ENCODE measurements at places on chromosomes 3 and 15.
A peak's percentile ranks its signal among the peaks of the same experiment; 100 is the strongest.

GRCh38 chr15:25408929-25409328, 29.9 kb downstream of the UBE3A start:
- DNase-seq: no peak

- peak; percentile 63 for DNase-seq
These were observed 93.8 kb downstream of the DNASE1L3 start for GRCh38 chr3:58116985-58117384.

GRCh38 chr15:43316016-43316970, 14.1 kb downstream of the LCMT2 start:
- DNase-seq: peak; percentile 82

- peak; percentile 8 for DNase-seq
These were observed 65.7 kb downstream of the CDIN1 start for GRCh38 chr15:36645106-36645505.

GRCh38 chr15:73915082-73915481, 11.2 kb upstream of the LOXL1 start:
- DNase-seq: no peak

- peak; percentile 10 for DNase-seq
These were observed 321.4 kb upstream of the GBE1 start for GRCh38 chr3:82082796-82083195.

DNA sequence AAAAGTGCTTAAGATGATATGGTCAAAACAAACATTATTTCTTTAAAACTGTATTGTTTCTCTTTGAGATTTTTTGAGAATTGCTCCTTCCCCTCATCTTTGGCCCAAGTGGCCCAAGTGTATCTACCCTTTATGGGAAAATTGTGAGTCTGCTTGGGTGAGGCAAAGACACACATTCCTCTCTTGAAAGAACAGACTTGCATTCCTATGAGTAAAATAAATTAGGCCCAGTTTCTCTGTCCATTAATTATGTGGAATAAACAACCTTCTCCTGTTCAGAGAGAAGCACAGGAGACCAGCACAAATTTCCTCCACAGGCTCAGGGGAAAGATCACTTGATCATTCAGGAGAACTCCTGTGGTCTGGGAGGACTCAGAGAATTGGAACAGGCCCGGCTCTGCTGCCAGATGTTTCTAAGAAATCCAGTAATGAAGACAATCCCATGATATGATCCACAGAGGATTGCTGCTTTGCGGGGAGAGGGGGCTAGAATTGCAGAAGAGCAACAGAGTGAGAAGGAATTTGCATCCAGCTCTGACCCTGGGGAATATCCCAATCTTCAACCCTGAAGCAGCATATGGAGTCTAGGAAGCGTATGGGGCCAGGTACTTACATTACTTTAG, 53.8 kb upstream of the BOC start:
- DNase-seq: peak; percentile 44

DNA sequence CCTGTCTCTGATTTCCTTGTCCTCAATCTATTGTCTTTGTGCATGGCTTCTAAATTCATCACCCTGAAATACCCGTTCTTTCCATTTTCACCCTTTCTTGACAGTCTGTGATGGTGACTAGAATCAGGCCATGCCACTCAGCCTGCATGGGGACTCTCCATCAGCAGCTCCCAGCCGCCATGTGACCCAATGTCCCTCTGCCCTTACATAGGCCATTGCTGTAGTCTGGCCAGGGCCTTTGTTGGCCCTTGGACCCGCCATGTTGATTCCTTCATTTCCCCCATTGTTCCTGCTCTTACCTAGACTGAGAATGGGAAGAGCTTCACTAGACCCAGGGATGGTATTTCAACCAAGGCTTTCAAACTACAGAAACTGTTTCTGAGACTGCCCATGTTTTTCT, 45.8 kb downstream of the SPSB4 start:
- no peak for DNase-seq

All from fibroblast of villous mesenchyme (primary cell).